ENCODE measurements at places on chromosomes 3 and 15.

GRCh38 chr3:1026395-1026794 lies 66.4 kb upstream of the CNTN6 start:
- no peak for DNase-seq

DNA sequence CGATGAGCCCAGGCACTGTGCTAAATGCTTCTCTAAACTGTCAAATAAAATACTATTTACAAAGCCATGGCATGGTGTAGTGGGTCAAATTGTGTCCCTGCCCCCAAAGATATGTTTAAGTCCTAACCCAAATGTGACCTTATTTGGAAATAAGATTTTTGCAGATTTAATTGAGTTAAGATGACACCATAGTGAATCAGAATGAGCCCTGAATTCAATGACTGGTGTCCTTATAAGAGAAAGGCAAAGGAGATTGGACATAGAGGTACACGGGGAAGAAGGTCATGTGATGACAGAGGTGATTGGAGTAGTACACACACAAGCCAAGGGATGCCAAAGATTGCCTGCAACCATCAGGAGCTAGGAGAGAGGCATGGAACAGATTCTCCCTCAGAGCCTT lies 121.6 kb upstream of the VEPH1 start:
- no peak for DNase-seq

DNA sequence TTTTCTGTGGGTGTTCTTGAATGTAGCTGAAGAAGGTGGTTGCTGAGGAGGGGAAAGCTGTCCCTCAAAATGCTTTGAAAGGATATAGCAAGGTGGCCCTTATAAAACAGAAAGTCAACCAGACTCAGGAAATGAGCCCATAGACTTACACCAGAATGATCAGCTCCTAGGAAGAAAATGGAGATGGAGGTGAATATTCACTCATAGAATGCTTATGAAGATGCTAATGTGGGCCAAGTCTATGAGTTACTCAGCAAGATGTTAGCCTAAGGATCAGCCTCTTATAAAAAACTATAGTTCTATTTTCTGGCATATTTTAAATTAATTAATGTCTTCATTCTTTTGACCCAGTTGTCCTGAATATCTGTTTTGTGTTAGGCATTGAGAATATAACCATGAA lies 1054.0 kb downstream of the AGBL1 start:
- no peak for DNase-seq

DNA sequence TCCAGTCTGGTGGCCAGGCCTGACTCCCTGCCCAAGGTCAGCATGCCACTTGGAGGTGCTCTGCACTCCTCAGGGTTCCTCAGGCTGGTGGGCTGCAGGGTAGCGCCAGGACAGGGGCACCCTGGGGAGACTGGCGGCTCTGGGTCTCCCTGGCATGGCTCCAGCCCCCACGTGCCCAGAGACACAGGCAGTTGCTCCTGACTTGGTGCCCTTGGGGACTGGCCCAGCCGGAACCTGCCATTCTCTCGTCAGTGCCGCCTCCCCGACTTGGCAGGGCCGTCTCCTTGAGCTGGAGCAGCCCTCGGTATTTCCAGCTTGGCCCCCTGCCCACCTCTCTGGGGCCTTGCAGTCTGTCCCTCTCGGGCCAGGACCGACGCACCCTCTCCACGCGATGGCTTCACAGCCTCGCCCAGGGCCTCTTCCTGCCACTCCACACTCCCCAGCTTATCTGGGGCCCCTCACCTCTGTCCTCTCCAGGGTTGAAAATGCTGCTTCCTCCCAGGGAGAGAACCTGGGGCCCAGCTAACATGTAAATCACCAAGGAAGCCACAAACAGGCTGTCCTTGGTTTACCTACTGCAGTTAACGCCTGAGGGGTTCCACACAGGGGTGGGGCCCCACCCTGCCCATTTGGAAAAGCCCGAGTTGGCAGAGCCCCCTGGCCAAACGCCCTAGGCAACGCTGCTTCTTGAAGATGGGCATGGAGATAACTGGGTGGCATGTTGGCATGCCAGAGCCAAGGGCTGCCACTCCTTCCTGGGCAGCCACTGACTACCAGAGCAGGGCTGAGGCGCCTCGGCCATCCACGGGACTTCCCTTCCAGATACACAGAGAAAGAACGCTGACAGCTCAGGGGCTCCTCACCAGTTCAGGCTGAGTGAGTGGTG lies 61.4 kb downstream of the SMAD6 start:
- DNase-seq = no peak

DNA sequence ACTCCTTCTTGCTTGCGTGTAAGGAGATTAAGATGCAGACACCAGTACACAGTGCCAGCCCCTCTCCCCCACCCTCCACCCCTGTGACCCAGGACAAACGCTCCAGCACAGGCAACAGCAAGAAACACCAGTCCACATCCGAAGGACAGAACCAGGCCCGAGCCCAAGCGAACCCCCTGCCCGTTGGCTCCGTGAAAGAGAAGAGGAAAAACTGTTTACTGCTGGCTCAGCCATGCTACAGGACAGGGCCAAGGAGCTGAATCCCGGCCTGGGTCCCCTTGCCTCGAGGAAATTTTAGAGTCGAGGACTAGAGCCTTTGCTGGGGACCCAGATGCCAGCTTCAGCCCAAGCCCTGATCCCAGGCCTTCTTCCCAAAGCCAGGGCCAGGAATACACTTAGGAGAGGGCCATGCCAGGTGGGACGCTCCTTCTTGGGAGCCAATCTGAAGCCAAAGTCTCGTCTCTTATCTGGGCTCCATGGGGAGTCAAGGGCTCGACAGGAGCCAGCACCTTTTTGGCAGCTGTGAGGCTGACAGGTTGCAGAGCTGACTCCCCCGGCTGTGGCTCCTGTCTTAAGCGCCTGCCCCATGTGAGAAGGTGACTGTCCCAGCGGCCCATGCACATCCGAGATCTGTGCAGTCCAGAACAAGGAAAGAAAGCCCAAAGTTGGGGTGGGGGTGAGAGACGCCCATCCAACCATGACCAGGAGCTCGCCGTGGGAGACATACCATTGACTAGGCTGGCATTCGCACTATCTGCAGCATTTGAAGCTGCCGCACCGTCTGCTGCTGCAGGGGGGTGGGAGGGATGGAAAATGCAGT lies 63.8 kb upstream of the SEC13 start:
- no peak for DNase-seq

DNA sequence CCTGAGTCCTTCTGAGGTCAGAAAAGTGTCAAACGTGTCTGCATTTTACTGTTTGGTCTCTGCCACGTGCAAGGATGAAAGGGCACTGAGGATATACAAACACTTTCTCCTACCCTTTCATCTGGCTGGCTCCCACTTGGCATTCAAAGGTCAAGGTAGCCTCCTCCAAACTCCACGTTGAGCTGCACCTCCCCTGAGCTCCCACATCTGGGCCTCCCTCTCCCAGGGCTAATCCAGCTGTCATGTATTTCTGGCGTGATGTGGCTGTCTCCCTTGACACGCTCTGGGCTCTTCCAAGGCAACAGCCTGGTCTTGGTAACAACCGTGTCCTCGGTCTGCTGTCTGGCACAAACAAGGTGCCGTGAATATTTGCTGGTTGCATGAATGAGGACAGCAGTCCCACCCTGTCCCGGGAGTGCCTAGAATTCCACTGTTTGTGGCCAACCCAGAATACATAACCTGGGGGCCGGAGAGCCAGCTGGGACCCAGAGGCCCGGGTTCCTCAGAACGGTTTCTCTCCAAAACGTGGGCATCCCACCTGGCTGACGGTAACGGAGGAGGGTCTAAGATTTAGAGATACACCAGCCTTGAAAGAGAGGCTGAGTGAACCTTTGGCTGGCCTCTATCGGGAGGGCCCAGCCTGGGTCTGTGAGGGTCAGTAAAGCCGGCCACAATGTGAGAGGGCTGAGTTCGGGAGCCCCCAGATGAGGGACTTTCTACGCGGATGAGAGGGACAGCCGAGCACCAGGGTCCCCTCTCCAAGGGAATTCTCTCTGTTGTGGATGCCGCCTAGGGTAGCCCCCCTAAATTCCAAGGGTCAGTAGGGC lies 767 bp downstream of the GLT8D1 start:
- DNase-seq = peak; percentile 32

DNA sequence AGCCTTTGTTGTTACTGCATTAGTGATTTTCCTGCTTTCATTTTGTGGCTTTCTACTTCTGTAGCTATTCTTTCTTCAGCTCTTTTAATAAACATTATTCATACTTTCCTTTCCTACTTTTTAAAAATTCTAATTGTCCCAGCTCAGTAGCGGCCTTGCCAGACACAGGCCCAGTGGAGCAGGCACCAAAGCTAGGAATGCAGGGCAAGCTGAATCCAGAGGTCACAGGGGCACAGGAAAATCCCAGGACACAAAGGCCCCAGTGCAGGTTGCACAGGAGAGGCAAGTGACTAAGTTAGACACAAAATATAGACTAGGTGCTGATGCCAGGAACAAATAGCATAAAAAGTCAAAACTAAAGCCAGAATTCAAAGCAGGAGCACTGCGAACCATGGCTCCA lies 49.0 kb upstream of the CCDC80 start:
- no peak for DNase-seq

- DNase-seq = no peak
These were observed 100.1 kb upstream of the NEO1 start for GRCh38 chr15:72952151-72952550.

GRCh38 chr3:14253707-14254382 lies 75.2 kb downstream of the LSM3 start:
- DNase-seq = no peak

- DNase-seq = no peak
These were observed 107.0 kb downstream of the ALCAM start for GRCh38 chr3:105473521-105474223.

GRCh38 chr3:78895528-78895927 lies 872.3 kb downstream of the ROBO1 start:
- no peak for DNase-seq

- no peak for DNase-seq
These were observed 54.4 kb upstream of the PPP2R3A start for GRCh38 chr3:135911110-135911509.

DNA sequence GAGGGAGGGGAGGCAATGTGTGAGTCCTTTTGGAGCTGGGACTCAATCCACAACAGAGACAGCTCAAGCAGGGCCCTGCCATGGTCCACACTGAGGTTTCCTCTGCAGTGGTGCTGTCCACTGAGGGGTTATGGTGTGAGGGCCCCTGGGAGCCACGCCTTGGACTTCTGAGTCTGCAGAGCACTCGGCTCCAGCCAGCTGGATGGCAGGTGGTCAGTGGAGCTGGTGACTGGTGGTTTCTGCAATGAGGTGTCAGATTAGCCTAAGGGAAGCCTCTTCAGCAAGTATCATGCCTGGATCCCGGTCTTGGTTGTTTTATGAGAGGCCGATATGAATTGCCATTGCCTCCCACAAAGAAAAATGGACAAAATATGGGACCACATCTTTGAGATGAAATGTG lies 21.7 kb downstream of the LSM3 start:
- DNase-seq = no peak

DNA sequence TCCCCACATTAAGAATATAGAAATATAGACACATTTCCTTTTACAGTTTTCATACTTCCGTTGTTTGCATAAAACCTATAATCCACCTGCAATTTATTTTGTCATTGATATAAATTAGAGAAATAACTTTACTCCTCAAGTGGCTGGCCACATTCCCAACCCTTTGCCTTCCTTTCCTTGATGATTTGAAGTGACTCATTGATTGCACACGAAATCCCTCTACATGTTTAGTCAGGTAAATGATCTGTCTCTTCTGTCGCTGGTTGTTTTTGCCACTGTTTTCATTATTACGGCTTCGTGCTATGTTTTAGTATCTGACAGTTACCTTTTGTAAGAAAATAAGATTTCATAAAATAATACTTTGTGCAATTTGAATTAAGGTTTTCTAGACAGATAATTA lies 272.2 kb upstream of the NR2E3 start:
- no peak for DNase-seq

DNA sequence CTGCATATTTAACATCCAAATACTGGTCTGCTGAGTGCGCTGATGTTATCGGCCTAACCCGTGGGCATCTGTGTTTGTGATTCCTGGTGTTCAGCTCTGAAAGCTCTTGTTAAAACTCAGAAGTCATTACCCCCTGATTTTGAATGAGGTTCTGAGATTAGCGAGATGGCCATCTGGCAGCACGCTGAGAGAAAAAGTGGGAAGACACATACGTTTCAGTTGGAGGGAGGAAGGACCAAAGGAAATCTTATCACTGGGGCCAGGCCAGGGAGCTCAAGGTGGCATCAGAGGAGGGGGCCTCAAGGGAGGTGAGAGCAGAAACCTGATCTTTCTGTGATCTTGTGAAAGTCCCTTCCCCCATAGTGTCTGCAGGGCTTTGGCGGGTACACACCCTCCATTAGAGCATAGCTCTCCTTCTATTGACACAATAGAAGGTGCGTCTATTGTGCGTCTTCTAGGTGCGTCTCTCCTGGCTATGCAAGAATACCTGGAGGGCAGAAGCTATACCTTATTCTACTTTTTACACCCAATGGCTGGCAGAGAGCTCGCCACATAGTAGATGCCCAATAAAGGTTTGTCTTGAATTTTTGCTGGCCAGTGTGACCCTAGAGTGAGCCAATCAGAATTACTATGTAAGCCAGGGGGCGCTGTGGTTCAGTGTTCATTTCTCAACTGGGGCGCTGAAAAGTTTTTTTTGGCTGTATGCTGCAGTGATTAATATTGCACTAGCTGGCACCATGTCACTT lies 182.4 kb downstream of the SHQ1 start:
- DNase-seq = peak; percentile 52

DNA sequence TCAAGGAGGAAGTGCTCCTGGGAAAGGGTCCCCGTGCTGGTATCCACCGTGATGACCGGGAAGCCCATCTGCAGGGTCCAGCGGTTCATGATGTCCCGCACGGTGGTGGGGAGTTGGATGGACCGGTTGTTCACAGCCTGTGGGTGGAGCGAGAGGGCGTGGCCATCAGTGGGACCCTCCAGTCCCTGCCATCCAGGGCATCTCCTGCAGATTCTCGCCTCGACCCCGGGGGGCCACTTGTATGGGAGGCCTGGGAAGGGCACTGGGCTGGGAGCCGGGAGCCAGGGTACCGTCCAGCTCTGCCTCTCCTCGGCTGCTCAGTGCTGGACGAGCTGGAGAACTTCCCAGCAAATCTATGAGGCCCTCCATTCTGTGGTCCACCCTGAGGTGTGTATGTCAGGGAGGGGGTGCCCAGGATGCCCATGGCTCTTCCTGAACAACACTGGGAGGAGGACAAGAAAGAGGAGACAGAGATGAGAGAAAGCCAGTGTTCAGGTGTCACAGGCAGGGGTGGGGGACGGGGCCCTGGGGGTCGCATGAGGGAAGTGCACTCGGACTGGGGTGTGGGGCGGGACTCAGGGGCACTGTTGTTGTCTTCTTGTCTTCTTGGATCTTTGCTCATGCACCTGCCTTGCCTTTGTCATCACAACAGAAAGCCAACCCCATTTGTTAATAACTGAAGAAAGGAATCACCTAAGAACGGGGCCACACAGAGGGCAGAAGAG lies 13.0 kb downstream of the ANPEP start:
- DNase-seq = no peak

- DNase-seq = peak; percentile 65
These were observed 12.4 kb downstream of the CIB1 start for GRCh38 chr15:90221246-90221900.

- no peak for DNase-seq
These were observed 42.9 kb downstream of the EAF1 start for GRCh38 chr3:15470261-15470660.

GRCh38 chr3:12903000-12903800 lies 61.8 kb upstream of the RPL32 start:
- no peak for DNase-seq

GRCh38 chr3:28575746-28576613 lies 227.4 kb upstream of the AZI2 start:
- no peak for DNase-seq

Measured in H54 (cell line).